ENCODE measurements at places on chromosomes 2 and 18.

- no peak for DNase-seq
Observed at GRCh38 chr2:70397186-70397585, 95.3 kb upstream of the FAM136A start.

- DNase-seq: no peak
Observed at GRCh38 chr2:222287862-222288479, 10.8 kb downstream of the PAX3 start.

DNA sequence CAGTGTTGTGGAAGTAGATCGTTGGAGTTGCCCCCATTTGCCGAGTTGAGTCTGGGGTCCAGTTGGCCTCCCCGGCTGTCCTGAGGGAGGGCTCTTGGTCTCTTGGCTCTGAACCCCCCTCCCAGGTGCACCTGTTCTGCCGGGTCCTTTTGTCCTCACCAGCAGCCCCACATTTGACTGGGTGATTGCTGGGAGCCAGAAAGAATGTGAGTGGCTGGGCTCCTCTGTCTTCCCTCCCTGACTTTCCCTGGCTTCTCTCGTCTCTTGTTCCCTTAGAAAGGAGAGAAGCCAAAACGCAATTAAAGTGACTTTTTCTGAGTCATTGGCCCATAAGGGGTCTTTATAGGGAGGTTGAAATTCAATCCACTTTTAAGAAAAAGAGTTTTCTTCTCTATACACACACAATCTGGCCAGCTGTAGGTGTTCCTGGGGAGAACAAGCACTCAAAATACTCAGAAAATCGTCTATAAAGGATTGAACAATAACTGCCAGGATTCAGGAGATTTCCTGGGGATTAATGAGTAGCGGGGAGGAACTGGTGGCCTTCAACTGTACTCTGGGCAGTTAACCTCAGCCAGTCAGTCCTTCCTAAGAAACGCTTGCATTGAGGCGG is 131.0 kb downstream of the TMEM182 start:
- no peak for DNase-seq

- no peak for DNase-seq
Observed at GRCh38 chr2:234454433-234454832, 42.4 kb downstream of the ARL4C start.

DNA sequence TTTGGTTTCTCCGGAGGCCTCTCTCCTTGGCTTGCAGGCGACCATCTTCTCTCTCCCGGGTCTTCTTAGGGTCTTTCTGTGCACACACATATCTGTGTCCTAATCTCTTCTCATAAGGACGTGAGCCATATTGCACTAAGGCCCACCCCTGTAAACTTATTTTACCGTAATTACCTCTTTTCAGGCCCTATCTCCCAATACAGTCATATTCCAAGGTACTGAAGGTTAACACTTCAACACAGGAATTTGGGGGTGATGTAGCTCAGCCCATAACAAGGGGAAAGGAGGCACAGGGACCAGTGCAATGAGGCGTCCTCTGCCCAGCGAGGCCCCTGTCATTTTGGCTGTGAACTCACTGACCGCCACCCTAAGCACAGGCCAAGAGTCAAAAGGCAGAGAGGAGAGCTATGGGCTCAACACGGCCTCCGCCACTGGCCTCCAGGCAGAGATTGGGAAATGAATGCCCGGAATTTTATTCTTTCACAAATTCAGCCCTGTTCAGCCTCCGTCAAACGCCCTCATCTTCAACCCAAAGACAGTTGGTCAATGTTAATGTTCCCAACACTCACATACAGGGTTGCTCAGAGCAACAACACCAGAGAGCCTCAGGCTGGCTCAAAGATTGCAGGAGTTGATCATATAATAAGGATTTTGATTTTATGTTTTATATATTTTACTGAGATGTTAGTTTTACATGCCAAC is 15.9 kb upstream of the NMUR1 start:
- no peak for DNase-seq

DNA sequence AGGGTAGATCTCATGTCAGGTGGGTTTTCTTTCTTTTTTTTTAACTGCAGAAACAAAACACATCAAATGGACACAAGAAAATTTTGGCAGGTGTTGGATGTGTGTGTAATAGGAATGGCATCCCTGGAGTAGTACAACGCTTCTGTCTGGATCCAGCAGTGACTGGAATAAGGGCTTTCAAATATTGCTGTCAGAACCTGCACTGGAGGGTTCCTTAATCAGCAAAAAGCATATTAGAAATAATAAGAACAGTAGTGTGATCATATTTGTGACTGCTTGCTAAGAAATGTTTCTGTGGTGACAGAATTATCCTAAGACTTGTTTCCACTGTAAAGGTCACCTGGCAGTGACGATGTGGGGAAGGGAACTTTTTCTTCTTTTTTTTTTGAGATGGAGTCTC is 30.8 kb downstream of the CREG2 start:
- DNase-seq: no peak

DNA sequence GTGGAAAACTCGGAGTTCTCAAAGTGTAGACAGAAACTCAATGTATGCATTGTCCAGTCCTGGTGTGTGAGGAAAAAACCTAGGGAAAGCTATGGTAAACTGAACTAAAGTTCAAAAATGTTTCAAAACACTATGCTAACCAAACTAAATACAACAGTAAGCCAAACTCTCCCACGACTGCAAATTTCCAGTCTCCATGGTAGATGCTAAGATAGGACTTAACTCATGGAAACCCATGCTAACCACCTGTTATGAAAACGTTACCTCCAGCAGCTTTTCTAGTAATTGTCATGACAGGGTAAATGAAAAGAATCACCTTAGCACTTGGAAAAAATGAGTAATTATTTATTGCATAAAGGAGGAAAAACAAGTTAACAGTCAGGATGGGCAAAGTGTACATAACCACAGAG is 135.7 kb upstream of the EPC2 start:
- no peak for DNase-seq

GRCh38 chr2:177602611-177603164 is 210.1 kb downstream of the AGPS start:
- DNase-seq: no peak

DNA sequence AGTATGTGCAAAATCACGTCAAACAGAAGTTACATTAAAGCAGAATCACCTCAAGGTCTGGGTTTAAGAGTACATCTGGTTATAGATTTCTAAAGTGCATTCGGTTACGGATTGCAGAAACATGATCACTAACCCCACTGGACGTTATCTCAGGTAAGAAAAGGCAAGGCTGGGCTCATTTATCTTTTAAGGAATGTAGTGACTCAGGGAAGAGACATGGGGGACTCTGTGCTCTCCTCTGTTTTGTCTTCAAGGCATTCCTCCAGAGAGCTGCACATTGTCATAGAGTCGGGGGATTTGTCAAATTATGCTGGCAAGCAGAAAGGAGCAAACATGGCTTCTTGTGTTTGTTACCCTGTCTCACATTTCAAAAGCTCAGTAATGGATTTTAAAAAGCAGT is 14.3 kb downstream of the WDSUB1 start:
- no peak for DNase-seq

DNA sequence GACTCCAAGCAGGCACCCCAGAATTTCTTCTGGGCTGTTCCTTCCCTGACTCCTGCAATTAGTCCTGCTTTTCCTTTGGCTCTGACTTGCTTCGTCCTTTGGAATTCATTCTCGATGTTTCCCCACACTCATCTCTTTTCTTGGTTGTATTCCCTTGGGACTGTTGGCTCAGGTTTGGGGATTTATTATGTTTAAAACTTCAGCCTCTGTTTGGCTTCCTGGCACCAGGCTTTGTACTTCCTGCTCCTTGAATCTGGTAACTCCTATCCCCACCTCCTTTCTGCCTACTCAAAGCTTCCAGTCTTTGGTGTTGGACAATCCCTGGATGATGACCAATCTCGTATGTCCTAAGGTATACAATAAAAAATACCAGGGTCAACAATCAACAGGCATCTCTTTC is 1.8 kb upstream of the KCNE4 start:
- DNase-seq: no peak

GRCh38 chr18:12026562-12026961 is 45.3 kb downstream of the IMPA2 start:
- no peak for DNase-seq

DNA sequence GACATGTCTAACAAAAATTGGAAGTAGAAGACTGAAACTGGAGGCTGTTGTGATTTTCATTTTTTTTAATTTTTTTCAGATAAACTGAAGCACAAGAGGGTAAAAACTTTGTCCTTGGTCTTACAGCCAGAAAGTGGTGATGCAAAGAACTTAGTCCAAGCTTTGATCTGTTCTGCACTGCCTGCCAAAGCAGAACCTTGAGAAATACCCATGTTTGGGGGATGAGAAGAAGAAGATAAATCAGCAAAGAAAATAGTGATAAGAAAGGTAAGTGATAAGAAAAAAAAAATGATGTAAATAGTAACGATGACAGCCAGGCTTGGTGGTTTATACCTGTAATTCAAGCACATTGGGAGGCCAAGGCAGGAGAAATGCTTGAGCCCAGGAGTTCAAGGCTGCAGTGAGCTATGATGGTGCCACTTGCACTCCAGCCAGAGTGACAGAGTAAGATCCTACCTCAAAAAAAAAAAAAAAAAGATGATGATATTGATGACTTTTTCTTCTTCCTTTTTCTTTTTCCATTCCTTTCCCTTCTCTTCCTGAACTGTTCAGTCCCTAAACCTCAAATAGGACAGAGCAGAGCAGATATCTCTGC is 14.6 kb upstream of the NOSTRIN start:
- no peak for DNase-seq

DNA sequence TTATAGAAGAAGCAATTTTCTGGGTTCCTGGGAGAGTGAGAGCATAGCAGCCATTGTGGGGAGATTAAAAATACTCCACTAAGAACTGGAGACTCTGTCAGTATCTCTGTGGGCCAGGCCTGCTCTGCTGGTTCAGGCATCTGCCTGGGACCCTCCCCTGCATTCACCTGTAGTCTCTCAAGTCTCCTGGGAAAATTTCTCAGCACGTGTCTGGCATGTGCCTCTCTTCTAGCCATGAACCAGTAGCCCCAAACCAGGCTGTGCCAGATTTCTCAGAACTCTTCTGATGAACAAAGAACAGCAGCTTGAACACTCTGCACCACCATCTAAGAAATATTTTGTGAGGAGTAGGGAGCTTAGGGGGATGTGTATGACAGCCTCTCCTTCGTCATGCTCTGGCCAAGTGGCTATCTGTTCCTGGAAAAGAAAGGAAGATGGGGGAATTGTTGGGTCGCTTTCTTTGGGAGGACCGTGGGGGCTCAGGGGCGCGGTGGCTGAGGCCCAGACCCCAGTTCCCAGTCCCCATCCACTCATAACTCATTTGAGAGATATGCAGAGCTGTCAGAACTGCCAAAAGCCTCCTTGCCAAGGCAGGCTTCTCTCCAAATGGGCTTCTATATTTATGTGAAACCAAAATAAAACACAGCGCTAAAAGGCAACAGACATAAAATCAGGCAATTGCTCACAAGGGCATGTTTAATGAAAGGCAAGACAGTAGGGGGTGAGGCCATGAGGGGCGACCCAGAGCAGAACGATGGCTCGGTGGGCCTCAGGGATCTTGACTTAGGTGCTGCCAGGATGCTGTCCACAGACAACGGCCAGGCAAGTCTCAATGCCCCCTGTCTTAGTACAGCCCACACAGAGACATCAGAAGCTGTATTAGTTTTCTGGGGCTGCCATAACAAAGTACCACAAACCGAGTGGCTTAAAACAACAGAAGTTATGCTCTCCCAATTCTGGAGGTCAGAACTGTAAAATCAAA is 114.7 kb upstream of the TNP1 start:
- DNase-seq: no peak

Measured in DMS 273 treated with DMSO at 0.1 percent for 48 hours (cell line).